ENCODE measurements at places on chromosomes 16 and 17.

DNA sequence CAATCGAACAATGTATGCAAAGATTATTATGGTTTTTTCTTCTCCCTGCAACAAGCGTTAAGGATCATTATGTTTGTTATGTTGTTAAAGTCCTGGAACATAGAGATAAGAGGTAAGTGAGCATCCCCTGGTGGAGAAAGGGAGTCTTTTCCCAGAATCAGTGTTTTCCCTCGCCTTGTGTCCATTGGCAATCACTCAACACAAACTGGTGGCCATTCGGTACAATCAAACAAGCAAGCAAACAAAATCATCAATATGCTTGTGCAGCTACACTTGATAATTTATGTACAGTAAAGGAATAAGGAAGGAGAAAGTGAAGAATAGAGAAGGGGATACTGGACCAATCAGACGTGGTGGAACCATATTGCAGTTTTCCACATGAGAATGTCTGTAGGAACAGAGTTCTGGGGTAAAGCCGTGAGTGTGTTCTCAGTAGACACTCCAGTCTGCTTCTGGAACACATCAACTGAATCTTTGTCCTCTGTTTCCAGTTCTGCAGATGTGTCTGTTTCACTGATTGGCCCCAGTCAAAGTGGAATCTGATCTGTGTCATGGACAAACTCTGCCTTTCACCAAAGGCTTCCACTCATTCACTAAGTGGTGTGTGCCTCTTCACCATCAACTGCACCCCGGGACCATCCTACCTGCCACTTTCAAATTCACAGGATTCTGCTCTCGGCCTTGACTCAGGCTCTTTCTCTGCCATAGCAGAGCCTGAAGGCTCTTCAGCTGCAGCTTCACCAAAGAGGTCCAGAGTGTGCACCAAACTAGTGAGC is 169.5 kb downstream of the AHSP start:
- peak; percentile 43 for DNase-seq

DNA sequence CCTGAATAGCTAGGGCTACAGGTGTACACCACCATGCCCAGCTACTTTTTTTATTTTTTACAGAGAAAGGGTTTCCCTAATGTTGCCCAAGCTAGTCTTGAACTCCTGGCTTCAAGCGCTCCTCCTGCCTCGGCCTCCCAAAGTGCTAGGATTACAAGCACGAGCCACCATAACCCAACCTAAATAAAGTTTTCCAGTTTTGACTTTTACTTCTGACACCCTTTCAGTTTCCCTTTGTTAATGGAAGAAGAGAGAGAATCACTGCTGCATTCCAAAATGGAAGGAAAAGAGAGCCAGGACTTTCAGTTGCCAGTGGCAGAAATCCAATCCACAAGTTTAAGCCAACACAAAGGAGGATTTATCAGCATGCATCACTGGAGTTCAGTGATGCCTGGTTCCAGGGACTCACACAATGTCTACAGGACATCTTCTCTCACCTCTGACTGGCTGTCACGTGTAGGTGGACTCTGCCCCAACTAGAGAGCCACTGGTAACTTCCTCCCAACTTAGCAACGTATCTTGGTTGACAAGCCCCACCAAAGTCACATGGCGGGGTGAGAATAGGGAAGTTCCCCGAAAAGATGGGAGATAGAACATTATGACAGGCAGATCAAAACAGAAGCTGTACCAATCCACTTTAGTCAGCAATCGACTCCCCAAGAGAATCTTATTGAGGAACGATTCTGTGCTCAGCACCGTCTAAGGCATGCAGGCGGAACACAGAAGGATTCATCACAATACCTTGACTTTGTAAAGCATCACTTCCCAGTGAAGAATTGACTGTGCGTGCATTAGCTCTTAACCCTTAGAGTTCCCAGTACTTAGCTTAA is 46.5 kb downstream of the GAS7 start:
- no peak for DNase-seq

DNA sequence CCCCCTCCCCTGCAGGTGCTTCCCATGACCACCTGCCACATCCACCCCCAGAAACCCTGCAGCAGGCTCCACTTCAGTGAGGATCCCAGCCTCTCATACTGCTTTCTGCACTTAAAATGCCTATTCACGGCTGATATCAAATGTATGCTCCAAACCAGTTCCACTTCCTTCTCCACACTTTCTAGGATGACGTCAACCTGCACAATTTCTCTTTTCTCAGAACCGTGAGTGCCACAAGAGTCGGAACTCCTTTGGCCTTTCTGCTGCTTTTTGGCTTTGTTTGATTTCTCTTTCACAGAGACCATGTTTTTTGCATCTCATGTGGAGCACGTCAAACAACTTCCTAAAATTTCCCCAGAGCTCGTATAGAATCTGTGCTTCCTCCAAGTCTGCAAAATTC is 378.8 kb upstream of the TNRC6C start:
- DNase-seq, result no peak

DNA sequence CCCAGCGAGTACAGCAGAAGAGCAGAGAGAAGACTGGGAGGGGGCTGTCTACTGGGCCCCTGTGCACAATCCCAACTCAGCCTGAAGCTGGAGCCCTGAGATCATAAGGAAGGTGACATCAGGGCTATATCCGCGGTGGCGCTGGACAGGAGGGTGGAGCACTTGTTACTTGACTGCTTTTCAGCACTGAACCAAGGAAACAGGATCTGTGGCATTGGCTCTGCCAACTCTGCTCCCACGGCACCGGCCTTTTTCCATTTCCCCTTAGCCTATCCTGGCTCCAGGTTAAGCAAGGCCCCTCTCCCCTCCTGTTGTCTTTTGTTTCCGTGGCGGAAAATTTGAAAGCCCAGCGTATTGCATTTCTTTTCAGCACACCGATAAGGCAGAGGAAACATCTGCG is 125.0 kb upstream of the IRX3 start:
- DNase-seq, result no peak

DNA sequence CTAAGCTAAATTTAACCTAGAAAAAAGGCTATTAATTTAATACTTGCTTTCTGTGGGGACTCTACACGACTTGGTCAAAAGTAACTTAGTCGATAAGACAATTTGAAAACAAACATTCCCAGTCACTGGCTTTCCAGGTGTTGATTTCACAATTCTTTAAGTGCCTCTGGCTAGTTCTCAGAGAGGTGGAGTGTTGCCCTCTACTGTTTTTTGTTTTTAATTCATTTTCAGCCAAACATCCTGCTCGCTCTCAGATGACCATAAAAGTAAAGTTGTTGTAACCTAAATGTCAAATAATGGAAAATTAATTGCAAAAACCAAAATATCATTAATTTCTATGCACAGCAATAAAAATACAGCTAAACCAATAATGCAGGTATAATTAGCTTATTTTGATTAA is 107.1 kb downstream of the MYO1D start:
- DNase-seq, result no peak

- no peak for DNase-seq
Observed at GRCh38 chr17:78391051-78391431, 12.6 kb downstream of the PGS1 start.

GRCh38 chr16:66043326-66043725 is 323.2 kb upstream of the CDH5 start:
- DNase-seq, result no peak

All from HFFc6 (cell line).